Right cardiac atrium (tissue), 5 donors: ENCODE measurements at places on chromosomes 16 and 17. TPM values are rescaled to one million over a fixed set of nuclear protein-coding genes. Genes with fewer than 3 reads are reported as not detected.

DNA sequence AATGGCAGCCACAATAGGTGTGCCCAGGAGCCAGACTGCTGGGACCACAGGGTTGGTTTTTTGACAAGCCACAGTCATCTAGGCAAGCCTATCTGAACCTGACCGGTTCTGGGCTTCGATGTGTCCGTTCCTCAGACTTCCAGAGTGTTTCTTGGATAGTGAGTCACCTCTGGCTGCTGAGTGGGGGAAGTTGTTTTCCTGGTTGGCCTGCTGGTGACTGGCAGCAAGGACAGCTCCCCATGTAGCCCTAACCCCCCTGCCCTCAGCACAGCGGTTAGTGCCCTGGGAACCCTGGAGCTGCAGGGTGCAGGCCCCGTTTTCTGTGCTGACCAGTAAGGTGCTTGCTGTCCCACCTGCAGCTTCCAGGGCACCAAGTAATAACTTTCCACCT is 65.5 kb downstream of the PLD6 start:
- DNase-seq, result no peak

GRCh38 chr17:50264263-50265113 is 9.8 kb upstream of the TMEM92 start:
- no peak for DNase-seq

CCL13 gene
- 0.65 TPM for total RNA-seq

GRCh38 chr17:80834893-80835275 is 156.8 kb upstream of the CHMP6 start:
- DNase-seq, result no peak

DNA sequence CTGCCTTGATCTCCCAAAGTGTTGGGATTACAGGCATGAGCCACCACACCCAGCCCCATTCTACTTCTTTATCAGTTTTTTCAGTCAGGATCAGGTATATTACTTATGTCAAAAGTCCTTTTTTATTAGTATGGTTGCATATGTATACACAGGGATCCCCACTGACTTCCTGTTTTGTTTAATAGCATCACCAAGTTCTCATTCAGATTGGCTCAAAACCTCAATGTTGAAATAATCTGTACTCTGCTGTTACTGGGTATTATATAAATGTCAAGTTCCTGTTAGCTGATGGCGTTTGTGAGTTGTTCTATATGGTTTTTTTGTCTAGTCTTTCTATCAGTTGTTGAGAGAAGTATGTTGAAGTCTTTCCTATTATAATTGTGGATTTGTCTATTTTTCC is 168.5 kb downstream of the BCAS3 start:
- no peak for DNase-seq

DNA sequence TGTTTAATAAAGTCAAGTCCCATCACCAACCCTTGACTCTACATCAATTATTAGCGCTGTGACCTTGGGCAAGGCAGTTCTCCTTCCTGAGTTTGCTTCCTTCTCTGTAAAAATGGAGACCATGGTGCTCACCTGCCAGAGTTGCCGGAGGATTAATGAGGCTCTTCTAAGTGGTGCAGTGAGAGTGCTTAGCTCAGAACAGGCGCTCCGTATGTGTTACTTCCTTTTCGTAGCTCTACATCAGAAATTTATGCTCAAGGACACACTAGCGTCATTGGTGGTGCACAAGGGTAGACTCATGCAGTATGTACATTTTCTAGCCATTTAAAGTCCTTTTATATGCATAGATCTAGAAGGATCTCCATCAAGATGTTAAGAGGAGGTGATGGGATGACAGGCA is 17.4 kb upstream of the CMIP start:
- DNase-seq, result no peak

DNA sequence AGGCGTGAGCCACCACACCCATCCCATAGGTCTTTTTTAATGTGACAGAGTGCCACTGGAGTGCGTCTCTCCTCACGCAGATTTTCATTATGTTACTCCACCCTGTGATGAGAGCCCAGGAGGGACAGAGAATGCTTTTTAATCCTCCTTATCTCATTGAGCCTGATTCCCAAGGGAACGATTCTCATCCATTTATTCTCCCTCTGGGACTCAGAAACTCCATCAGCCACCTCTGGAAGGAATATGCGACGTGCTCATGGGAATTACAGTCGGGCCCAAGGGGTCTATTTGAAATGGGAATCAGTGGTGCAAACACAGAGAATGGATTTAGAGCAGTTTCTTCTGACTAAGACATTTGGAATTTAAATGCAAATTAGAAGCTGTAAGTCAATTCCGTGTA is 155.9 kb upstream of the HSBP1 start:
- DNase-seq, result no peak

DNA sequence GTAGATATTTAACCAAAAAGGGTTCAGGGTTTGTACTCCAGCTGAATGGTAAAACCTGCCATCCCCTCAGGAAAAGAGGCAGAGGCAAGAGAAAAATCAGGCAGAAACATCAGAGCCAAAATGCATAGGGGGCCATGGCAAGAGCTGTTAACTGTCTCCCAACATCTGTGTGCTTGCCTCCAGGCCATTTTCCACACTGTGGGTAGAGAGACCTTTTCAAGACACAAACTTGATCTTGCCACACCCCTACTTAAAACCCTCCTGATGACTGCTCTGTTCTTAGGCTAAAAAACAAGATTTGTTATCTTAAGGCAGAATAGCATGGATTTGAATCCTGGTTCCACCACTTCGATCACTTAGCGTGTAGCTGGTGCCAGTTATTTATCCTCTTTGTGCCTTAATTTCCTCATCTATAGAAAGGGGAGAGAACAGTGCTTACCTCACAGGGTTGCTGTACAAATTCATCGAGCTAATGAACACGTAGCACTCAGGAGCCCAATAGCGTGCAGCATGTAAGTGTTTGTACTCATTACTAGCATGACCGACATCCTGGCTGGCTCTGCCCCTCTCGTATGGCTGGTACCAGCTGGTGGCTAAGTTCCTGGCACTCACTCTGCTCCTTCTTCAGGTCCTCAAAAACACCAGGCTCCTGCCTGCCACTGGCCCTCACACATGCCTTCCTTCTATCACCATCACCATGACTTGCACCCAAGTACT is 25.8 kb downstream of the STAT3 start:
- no peak for DNase-seq
